ENCODE measurements at places on chromosomes 5 and 9. TPM values are rescaled to one million over a fixed set of nuclear protein-coding genes. Genes with fewer than 3 reads are reported as not detected.

The IFNA13 gene
- total RNA-seq: not detected

The HTR4 gene
- not detected for total RNA-seq

The SLC24A2 gene
- not detected for total RNA-seq

The GRXCR2 gene
- not detected for total RNA-seq

The ORM2 gene
- total RNA-seq: not detected

GRCh38 chr5:124880903-124881697, 134.7 kb upstream of the ZNF608 start:
- H3K4me1 ChIP-seq: no peaks in the 10 kb centered on the region
- H3K4me3 ChIP-seq: no peak overlapping the region
- no peak for DNase-seq
- H3K27ac ChIP-seq: no peak overlapping the region
- H3K36me3 ChIP-seq: no peaks in the 10 kb centered on the region

DNA sequence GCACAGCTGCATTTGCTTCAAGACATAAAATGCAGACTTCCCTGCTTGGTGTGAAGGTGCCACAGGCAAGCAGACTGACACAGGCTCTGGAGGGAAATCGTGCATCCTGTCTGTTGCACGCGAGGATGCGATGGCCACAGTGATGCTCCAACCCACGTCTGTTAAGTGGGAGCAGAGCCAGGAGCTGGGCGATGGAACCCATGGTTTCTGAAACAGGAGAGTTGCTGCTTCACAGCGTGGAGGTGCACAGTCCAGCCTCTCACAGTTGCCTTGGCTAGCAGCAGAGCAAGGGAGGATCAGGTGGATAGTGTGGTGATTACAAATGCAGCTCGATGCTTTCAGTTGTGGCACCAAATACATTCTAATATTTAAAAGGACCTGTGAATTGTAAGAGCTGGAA, 108.8 kb downstream of the TENT4A start:
- no peak for DNase-seq
- H3K27ac ChIP-seq: no peak overlapping the region
- no peaks in the 10 kb centered on the region for H3K36me3 ChIP-seq
- peaks cover 6% of the 10 kb centered on the region for H3K4me1 ChIP-seq
- no peak overlapping the region for H3K4me3 ChIP-seq

GRCh38 chr9:128551657-128552152, 682 bp upstream of the SPTAN1 start:
- peak overlapping the region; percentile 98 for H3K27ac ChIP-seq
- H3K4me3 ChIP-seq: no peak overlapping the region
- no peaks in the 10 kb centered on the region for H3K27me3 ChIP-seq
- H3K4me1 ChIP-seq: peaks cover 31% of the 10 kb centered on the region

DNA sequence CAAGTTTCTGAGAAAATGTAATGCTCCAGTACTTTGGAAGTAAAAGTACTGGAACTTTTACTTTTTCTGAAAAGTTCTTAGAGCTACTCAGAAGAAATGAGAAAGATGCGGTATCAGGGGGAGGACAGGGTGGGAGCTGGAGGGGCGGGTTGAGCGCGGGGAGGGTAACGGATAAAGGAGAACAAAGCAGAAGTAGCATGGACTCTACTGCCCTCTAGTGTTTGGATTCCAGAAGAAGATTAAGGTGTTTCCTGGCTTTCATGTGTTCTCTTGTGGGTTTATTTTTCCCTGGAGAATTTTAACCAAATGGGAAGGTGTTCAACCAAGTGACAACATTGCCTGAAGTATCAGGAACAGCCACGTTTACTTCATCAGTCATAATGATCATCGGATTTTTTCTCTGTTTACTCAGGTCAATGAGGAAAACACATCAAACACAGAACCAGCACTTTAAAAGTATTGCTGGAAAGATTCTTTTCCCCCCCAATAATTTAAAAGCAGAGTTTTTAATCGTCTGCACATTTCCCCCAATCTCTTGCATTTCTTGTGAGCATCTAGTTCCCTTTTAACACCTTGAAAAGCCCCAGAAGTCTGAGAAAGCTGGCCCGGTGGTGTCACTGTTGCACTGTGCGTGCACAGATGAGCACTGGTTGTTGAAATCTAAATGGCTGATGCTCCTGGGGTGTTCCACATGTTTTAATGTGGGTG, 190.6 kb downstream of the MPDZ start:
- no peaks in the 10 kb centered on the region for H3K27me3 ChIP-seq
- DNase-seq: no peak
- no peak overlapping the region for H3K4me3 ChIP-seq
- no peak overlapping the region for H3K27ac ChIP-seq

GRCh38 chr9:78562021-78562420, 265.1 kb downstream of the PSAT1 start:
- DNase-seq: no peak
- no peak overlapping the region for H3K4me3 ChIP-seq
- H3K27me3 ChIP-seq: no peaks in the 10 kb centered on the region

GRCh38 chr9:84324811-84325210, 15.7 kb downstream of the SLC28A3 start:
- H3K4me1 ChIP-seq: peaks cover 2% of the 10 kb centered on the region
- no peak for DNase-seq

GRCh38 chr9:137683262-137683864, 64.6 kb downstream of the EHMT1 start:
- no peaks in the 10 kb centered on the region for H3K27me3 ChIP-seq
- peaks cover 12% of the 10 kb centered on the region for H3K4me1 ChIP-seq
- H3K36me3 ChIP-seq: peaks cover 14% of the 10 kb centered on the region
- no peak for DNase-seq

GRCh38 chr5:53779541-53779981, 219.1 kb downstream of the NDUFS4 start:
- peaks cover 4% of the 10 kb centered on the region for H3K27me3 ChIP-seq
- peaks cover 22% of the 10 kb centered on the region for H3K4me1 ChIP-seq
- peak overlapping the region; percentile 62 for H3K27ac ChIP-seq
- DNase-seq: peak; percentile 60
- peak overlapping the region; percentile 45 for H3K4me3 ChIP-seq
- no peaks in the 10 kb centered on the region for H3K36me3 ChIP-seq

DNA sequence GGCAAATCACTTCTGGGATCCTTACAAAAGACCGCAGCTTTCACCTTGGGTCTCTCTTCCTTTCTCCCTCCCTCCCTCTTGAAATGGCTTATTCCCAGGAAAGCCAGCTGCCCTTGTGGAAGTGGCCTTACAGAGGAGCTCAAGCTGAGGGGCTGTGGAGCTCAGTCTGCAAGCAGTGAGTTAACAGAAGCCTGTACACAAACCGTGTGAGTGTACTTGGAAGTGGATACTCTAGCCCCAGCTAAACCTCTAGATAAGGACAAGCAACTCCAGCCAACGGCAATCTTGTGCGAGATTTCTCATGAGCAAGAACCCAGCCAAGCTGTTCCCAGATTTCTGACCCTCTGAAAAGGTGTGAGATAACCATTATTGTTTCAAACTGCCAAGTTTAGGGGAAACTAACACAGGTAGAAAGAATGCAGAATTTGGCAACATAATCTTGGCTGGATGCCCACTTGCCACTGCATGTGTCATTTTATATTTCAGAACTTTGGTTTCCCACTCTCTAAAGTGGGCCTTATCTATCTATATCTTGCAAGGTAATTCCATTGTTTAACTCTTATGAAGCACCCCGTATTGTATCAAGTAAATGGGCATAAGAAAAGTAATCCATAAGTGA, 85.6 kb downstream of the CDH18 start:
- no peak overlapping the region for H3K27ac ChIP-seq
- DNase-seq: no peak
- no peaks in the 10 kb centered on the region for H3K36me3 ChIP-seq
- no peak overlapping the region for H3K4me3 ChIP-seq
- H3K4me1 ChIP-seq: no peaks in the 10 kb centered on the region
- H3K27me3 ChIP-seq: no peaks in the 10 kb centered on the region

DNA sequence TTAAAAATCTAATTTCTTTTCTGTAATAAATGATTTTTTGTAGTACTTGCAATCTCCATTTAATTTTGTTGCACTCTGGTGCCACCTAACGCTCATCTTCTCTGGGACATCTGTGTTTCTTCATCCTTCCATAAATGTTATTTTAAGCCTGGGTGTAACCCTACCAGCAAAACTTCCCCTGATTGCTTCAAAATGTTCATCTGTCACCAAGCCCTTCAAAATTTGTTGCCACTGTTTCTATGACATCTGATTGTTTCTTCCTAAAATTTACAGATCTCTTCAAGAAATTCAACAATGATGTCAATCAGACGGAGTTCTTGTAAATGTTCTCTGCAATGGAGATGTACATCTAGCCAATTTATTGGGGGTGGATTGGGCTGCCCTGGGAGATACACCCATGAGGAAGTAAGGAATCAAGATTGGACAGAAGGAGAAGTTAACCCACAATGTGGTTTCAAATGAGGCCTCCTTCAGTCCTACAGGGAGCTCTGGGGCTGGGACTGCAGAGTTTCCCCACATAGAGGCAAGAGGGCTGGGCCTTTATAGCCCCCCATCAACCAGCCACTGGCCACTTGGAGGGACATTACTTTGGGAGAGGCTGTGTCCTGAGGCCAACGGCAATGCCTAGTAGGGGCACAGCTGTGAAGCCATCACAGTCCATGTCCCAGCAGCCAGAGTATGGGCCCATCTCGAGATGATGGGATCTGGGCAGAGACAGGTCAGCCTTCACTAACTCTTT, 23.3 kb downstream of the MCTP1 start:
- H3K4me1 ChIP-seq: no peaks in the 10 kb centered on the region
- no peak for DNase-seq
- H3K27ac ChIP-seq: no peak overlapping the region
- peaks cover 3% of the 10 kb centered on the region for H3K27me3 ChIP-seq

DNA sequence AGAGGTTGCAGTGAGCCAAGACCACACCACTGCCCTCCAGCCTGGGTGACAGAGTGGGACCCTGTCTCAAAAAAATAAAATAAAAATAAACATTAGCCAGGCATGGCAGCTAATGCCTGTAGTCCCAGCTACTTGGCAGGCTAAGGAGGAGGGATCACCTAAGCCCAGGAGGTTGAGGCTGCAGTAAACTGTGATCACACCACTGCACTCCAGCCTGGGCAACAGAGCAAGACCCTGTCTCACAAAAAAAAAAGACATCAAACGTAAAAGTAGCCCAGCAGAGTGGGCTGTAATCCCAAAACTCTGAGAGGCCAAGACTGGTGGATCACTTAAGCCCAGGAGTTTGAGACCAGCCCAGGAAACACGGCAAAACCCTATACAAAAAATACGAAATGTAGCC, 19.0 kb downstream of the UIMC1 start:
- peaks cover 15% of the 10 kb centered on the region for H3K36me3 ChIP-seq
- H3K27me3 ChIP-seq: no peaks in the 10 kb centered on the region
- H3K4me3 ChIP-seq: no peak overlapping the region
- DNase-seq: no peak
- H3K4me1 ChIP-seq: peaks cover 17% of the 10 kb centered on the region
- no peak overlapping the region for H3K27ac ChIP-seq

DNA sequence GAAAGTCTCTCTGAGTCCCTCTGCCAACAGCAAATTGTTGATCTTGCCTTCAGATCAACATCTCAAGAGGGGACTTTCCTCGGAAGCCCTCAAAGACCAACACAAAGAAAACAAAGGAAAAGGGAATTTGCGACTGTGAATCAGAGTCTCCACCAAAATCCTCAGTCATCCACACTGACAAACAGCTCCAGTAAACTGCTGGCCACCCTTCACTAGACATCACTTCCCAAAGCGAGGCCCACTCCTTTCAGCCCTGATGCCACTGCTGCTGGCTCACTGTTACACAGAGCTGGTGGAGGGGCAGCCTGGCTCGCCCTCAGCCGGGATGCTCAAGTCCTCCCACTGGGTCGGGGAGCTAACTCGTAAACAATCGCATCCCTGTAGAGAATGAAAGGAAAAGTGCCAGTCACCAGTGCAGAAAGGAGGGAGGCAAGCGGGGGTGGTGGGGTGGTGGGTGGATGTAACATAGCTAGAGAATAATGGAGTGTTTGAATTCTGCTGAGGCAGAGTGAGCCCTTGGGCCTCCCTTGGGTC, 1.3 kb downstream of the FGF1 start:
- H3K4me3 ChIP-seq: no peak overlapping the region
- H3K27me3 ChIP-seq: peaks cover 8% of the 10 kb centered on the region
- no peaks in the 10 kb centered on the region for H3K4me1 ChIP-seq

GRCh38 chr5:16350816-16351215, 114.8 kb downstream of the ZNF622 start:
- H3K27ac ChIP-seq: no peak overlapping the region
- H3K27me3 ChIP-seq: no peaks in the 10 kb centered on the region
- H3K4me1 ChIP-seq: peaks cover 2% of the 10 kb centered on the region
- H3K36me3 ChIP-seq: no peaks in the 10 kb centered on the region
- peak; percentile 24 for DNase-seq
- no peak overlapping the region for H3K4me3 ChIP-seq

DNA sequence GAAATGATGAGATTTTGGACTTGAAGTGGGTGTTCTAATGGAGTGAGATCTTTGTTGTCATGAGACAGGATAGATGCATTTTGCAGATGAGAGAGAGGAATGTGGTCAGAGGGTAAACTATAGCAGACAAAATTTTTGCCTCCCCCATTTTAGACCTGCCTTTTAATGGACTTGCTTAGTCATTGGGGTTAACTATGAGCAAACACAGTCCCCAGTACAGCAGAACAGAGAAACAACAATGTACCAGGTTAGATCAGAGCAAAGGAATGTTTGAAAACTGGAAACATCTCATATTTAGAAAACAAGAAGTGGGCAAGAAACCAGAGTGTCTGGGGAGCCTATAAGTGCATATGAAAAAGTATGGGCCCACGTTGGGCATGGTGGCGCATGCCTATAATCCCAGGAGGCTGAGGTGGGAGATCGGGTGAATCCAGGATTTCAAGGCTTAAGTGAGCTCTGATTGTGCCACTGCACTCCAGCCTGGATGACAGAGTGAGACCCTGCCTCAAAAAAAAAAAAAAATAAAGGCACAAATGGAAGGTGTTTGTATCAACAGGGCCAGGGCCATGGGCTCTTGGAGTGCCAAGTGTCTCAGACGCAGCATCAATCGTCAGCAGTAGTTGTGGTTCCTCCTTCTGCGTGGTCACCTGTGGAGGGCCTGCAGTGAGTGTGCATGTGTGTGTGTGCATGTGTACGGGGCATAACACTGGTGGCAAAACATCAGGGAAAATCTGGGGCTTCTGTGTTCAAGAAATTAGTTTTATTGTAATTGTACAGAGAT, 214.4 kb upstream of the S1PR3 start:
- H3K4me1 ChIP-seq: no peaks in the 10 kb centered on the region

- peaks cover 5% of the 10 kb centered on the region for H3K4me1 ChIP-seq
- H3K4me3 ChIP-seq: no peak overlapping the region
- peaks cover 5% of the 10 kb centered on the region for H3K27me3 ChIP-seq
- DNase-seq: no peak
- H3K36me3 ChIP-seq: no peaks in the 10 kb centered on the region
- no peak overlapping the region for H3K27ac ChIP-seq
Observed at GRCh38 chr9:91735049-91735448, 215.0 kb downstream of the ROR2 start.

Measured in activated CD4-positive, alpha-beta T cell treated with anti-CD3 and anti-CD28 coated beads, Interleukin-2, amount 10 ng/mL, durations not matched to agents 24 days and 14 days (primary cell).